Stomach (tissue), 19 donors: ENCODE measurements at places on chromosomes 16 and 17. TPM values are rescaled to one million over a fixed set of nuclear protein-coding genes. Genes with fewer than 3 reads are reported as not detected.
A peak's percentile ranks its signal among the peaks of the same experiment; 100 is the strongest.

DNA sequence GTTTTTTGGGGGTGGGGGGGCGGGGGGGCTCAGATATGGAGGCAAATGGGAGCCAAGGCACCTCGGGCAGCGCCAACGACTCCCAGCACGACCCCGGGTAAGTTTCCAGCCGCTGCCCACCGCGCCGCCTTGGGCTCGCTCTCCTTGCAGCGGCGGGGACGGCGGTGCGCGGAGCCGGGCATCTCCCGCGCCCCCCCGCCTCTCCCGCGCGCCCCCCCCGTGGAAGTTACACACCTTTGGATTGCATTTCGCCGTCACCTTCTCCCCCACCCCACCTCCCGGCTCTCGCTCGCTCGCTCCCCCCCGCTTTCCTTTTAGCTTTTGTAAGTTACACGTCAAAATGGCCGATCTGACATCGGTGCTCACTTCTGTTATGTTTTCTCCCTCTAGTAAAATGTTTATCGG lies 387 bp downstream of the MSI2 start:
- DNase-seq, result peak; percentile 78

The C16orf46 gene
- not detected for total RNA-seq

DNA sequence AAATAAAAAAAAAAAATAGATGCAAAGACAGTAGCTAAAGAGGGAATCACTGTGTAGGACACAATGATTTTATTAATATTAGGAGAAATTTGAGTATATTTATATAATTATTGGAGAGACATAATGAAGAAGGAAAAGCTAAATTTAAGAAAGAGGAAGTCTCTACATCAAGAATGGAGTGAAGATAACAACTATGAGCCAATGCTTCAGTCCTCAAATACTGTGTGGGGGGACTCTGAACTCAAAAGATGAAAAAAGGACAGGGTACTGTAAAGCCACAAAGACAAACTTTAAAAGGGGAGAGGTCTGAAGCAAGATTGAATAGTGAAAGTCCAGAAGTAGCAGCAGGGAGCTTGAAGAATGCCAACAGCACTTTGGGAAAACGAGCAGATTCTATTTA lies 44.7 kb downstream of the SKAP1 start:
- no peak for DNase-seq

- peak; percentile 56 for DNase-seq
These were observed at the start of gene HSD17B2 for GRCh38 chr16:82034981-82035612. TSS of gene HSD17B2 (plus strand) at chr16:82035253. CDS start at chr16:82035425, 172 bp downstream.

- DNase-seq, result no peak
These were observed 271.3 kb upstream of the CPHXL start for GRCh38 chr16:75997606-75998005.

- DNase-seq, result no peak
These were observed 78.9 kb downstream of the TMC6 start for GRCh38 chr17:78049609-78050008.

The TBC1D28 gene
- not detected for total RNA-seq

The HS3ST3A1 gene
- total RNA-seq, result 10.7 TPM

DNA sequence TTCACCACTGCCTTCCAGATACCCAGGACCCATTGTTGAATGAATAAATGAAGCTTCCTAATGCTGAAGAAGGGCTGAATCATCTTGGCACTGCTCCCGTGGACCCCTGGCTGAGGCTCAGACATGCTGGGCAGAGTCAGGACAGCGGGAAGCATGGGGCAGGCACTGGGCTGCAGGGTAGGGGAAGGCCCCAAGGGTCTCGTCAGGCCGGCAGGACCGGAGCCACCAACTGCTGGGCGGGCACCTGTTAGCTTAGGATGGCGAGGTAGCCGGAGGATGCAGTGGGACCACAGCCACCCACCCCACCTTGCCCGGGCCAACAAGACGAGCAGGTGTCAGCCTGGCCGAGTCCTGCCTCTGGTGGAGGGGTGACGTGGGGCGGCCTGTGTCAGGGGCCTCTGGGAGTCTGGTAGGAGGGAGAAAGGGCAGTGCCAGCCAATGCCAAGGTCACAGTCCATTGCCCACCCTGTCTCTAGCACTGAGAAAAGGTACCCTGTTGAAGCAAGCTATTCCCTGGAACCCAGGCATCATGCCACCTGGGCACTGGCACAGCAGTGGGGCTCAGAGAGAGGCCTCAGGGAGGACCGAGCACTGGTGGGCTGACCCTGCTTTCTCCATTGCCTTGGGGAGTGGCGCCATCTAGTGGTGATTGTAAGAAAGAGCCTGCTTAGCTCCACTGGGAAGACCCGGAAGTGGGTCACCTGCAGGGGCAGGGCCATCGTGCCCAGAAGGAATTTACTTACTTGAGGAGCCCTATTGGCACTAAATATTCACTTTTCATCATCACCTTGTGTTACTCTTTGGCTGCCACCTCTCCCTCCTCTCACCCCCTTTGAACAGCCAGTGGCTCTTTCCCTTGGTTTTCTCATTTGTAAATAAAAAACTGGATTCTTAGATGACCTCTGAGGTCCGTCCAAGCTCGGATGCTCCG lies 3.0 kb upstream of the DLX3 start:
- peak; percentile 96 for DNase-seq

DNA sequence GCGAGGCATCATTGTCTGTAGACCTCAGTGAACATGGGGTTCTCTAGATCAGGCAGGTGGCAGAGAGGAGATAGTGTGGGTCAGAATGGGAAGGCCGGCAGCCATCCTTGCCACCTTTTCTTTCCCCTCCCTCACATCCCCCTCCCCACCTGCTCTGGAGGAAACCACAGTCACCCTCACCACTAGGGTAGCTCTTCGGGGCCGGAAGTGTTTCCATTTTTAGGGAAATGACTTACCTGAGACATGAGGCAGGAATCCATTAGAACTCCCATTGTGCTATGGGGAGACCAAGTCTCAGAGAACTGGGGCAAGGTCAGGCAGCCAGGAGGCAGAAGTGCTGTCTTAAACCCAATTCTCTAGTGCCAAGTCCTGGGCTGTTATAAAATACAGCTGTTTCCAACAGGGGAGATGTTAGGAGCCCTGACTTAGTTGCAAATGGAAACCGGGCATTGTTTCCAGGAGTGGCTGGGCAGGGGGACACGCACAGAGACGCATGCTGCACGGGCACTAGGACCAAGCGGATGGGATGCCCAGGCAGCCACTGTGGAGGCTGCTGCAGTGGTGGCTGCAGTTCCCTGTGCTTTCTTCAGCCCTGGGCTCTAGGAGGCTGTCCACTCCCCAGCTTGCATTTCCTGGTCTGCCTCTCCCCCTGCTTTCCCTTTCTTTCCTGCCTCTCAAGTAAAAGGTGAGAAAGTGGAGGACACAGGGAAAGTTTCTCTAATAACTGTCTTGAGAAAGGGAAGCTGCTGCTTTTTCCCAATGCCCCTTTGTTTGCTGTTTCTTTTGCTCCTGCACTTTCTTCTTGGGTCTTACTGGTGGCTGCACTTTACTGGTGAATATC lies 2.8 kb downstream of the HAS3 start:
- DNase-seq, result no peak

The SNX20 gene
- total RNA-seq, result 0.29 TPM

- DNase-seq, result no peak
These were observed 4.5 kb upstream of the MEIOB start for GRCh38 chr16:1876468-1876867.

DNA sequence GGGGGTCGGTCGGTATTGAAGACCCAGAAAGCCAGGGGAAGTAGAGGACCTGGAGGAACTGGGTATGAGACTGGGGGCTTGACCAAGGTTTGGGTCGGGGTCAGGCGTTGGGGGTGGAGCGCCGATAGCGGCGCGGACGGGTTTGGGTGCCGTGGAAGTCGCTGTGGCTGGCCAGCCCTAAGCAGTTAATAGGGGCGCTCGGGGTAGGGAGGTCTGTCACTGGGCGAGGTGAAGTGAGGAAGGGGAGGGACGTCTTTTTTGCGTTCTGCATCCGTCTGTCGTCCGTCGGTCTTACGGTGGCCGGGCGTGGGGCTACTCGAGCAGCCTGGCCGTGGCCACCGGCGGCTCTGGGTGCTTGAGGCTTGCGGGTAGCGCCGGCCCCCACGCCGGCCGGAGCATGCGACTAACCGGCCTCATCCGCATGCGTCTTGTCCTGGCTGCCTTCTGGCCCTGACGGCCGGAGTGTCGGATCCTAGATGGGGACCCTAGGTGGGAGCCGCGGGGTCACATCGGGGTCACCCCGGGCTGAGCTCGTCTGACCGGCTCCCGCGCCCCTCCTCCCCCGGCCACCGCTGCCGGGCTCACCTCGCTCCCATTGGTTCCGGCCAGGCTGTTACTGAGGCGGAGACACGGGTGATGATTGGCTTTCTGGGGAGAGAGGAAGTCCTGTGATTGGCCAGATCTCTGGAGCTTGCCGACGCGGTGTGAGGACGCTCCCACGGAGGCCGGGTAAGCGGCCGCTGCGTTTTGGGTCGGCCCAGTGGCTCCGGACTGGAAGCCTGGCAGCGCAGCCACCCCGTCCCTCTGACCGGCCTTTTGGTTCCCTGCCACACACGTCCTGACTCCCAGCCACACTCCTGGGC lies 10.3 kb upstream of the TMEM88 start:
- peak; percentile 92 for DNase-seq

The MARVELD3 gene
- 1.3 TPM for total RNA-seq

GRCh38 chr17:42754782-42755181 lies 6.2 kb upstream of the RAMP2 start:
- peak; percentile 9 for DNase-seq

The HOXB7 gene
- total RNA-seq, result 16.5 TPM

GRCh38 chr16:68289621-68290329 lies 21.0 kb downstream of the SLC7A6OS start:
- DNase-seq, result no peak

GRCh38 chr17:37532756-37533155 lies 43.1 kb downstream of the DUSP14 start:
- DNase-seq, result no peak

DNA sequence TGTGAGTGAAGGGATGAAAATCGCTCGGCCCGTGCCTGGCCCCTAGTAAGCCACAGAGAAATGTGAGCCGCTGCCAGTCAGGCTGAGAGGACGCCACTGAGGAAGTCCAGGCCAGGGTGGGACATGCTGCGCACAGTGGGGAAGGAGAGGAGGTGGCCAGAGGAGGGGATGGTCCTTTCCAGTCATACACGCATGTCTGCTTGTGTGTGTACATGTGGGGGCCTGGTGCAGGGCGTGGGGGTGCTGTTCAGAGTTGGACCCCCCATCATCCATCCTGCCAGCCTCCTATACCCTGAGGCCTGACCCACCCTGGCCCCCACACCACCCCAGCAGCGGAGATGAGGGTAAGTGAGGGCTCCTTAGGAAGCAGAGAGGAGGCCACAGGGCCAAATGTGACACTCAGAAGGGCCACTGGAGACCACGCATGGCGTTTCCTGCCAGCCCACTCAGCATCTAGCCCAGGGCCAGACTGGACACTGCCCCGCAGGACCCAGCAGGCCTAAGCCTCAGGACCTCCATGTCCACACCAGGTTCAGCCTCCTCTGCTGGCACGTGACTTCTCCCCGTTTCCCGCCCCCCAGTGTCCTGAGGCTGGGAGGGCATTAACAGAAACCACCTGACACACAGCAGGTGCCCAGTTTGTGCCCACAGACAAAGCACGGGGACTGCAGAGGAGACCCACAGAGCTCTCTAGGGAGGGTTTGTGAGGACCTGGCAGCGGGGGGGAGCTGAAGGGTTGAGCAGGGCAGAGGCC lies 7.0 kb downstream of the DOC2A start:
- no peak for DNase-seq

DNA sequence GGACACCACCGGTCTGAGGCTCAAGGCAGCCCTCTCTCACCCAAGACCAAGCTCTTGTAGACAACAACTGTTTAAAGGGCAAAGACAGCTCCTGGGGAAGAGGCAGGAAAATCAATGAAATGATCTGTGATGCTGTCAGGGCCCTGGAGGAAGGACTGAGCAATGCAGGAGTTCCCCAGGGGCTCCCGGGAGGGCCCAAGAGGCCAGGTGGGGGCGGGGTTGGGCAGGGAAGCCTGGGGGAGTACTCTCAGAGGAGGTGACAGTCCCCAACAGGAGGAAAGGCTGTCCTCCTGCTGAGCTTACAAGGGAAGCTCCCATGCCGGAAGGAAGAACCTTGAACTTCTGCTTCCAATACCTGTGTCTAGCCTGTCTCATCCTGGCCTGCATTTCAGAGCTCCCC lies 8.3 kb upstream of the NOS2 start:
- DNase-seq, result no peak

The KRTAP9-4 gene
- not detected for total RNA-seq

GRCh38 chr17:37713624-37714023 lies 31.2 kb downstream of the HNF1B start:
- DNase-seq, result no peak

GRCh38 chr16:78196502-78196901 lies 97.0 kb downstream of the WWOX start:
- no peak for DNase-seq

The KCNJ18 gene
- total RNA-seq, result not detected

GRCh38 chr16:1781758-1782407 lies 488 bp downstream of the SPSB3 start:
- DNase-seq, result no peak

The CEMP1 gene
- total RNA-seq, result not detected

The RAB37 gene
- total RNA-seq, result not detected

DNA sequence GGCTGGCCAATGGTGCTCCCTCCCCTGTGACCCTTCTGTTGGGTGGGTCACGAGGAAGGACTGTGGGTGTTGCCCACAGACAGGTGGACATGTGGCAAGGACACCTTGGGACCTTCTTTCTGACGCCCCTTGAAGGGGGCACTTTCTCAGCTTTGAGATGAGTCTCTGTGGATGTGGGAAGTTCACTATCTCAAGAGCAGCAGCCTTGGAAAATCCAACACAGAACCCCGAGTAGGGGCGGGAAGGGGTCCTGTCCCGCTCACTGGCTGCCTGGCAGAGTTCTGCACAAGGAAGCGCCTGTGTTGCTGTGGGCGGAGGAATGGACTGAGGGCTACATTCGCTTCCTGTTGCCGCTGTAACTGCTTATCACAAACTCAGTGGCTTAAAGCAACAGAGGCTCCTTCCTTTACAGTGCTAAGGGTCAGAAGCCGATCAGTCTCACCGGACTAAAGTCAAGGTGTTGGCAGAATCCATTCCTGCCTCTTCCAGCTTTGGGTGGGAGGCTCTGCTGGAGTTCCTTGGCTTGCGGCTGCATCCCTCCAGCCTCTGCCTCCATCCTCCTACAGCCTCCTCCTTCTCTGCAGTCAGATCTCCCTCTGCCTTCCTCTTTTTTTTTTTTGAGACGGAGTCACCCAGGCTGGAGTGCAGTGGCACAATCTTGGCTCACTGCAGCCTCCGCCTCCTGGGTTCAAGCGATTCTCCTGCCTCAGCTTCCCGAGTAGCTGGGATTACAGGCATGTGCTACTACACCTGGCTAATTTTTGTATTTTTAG lies 305.2 kb downstream of the SEC14L1 start:
- peak; percentile 90 for DNase-seq

DNA sequence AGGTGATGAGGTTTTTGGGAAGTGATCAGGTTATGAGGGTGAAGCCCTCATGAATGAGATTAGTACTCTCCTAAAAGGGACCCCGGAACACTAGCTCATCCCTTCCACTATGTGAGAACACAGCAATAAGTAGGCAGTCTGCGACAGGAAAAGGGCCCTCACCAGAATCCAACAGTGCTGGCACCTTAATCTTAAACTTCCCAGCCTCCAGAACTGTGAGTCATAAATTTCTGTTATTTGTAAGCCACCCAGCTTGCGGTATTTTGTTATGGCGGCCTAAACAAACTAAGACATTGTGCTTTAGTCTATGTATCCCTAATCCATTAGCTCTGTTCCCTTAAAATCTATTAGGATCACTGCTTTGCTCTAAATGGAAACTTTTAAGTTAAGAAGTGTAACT lies 8.5 kb downstream of the SLFN12 start:
- no peak for DNase-seq

GRCh38 chr17:66661411-66662256 lies 173.3 kb upstream of the CACNG5 start:
- DNase-seq, result no peak

GRCh38 chr17:3879186-3879585 lies 13.7 kb downstream of the CAMKK1 start:
- peak; percentile 85 for DNase-seq
